Omental fat pad (tissue), 4 donors: ENCODE measurements at places on chromosomes 4 and X.

- no peak for DNase-seq
These were observed 33.2 kb upstream of the ARMCX4 start for GRCh38 chrX:101452056-101452455.

- no peak for DNase-seq
These were observed 14.1 kb downstream of the CTBP1 start for GRCh38 chr4:1234811-1235292.

DNA sequence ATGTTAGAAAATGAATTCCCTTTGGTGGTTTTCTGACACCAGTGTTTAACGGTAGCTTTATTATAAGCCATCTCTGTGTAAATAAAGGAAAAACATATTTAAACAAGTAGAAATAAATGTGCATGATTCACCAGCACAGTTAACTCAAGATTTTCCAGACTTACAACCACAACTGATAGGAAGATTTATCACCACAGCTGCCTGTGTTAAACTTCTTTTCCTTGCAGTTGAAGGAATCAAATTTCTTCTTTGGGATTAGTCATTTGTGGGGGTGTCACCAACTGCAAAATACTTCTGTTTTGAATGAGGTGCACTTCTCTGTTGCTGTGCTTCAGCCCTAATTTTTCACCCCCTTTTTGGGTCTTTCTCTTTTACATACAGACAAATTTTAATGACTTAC, 128.1 kb upstream of the STK26 start:
- DNase-seq = no peak

GRCh38 chr4:98794565-98795205, 134.2 kb downstream of the EIF4E start:
- no peak for DNase-seq

DNA sequence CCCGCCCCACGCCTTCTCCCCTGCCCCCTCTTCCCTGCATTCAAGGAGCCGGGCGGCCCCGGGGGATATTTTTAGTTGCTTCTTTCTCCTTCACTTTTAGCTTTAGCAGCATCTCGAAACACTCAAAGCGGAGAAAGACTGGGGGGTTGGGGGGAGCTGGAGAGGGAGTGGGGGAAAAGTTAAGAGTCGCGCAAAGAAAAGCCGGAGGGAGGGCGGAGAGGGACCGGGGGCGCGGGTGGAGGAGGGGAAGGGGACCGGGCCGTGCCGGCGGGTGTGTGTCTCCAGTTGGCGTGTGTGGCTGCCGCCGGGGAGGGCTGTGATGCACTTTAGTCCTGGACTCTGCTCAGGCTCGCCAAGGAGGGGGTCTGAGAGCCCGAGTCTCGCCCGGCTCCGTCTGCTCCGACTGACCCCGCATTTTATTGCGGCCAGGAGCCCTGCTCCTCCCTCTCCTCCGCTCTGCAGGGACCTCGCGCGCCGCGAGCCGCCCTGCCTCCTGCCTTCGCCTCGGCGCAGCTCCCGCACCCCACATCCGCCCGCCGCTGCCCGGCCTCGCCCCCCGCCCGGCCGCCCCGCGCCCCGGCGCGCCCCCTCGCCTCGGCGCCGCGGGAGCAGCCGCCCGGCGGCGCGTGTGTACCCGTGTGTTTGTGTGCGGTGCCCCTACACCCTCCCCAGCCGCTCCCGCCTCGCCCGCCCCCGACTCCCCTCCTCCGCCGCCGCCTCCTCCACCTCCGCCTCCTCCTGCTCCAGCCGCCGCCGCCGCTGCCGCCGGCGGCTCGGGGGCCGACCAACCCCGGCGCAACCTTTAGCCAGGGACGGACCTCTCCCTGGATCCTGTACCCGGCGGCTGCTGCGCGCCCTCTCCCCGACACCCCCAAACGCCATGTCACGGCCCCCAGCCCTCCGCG, 1.4 kb downstream of the ZNF827 start:
- DNase-seq = no peak

DNA sequence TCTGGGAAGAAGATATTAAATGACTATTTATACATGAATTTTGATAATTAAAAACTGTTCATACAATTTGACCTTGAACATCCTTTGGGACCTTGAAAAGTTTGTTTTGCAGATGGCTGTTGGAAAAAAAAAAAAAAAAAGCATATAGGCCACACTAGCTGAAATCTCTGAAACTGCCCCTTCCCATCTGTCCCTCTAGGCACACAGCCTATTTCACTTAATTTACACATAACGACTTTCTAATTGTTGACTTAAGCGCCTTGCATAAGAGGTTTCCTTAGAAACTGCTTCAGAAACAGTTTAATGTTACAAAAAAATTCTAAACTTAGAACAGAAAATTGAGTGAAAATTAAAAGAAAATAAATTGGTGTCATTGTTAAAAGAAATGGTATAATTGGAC, 131.0 kb downstream of the COX18 start:
- DNase-seq = no peak

GRCh38 chrX:36640232-36640631, 367.9 kb upstream of the FAM47C start:
- no peak for DNase-seq

DNA sequence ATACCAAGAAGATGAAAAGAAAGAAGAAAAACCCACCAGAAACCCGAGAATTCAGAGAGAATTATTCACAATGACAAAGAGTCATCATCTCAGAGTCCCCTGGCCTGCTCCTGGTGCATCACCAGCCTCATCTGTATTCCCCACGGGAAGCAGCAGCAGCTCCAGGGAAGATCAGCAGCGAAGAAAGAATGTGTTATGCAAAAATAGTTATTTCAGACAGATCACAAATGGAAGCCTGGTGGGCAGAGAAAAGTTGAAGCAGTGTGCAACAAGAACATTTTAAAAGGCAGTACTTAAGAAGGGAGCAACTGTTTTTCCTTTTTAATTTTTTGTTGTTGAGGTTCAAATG, 189.2 kb downstream of the PPP3CA start:
- no peak for DNase-seq

DNA sequence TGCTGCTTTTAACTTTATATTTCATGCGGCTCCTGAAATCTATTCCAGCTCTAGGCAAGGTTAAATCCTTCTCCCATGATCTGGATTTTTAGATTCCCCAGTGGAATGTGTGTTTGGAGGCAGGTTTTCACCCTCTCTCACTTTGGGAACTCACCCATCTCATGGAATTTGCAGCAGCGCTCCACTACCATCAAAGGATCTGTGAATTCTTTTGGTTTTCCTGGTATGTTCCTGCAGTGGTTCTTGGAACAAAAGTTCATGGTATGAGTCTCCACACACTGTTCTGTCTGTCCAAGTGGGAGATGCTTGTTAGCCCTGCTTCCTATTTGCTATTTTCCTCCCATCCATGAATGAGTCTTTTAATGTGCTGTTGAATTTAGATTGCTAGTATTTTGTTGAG, 14.0 kb downstream of the APOOL start:
- DNase-seq = no peak

- DNase-seq = no peak
These were observed 70.5 kb upstream of the HGFAC start for GRCh38 chr4:3371033-3372001.

DNA sequence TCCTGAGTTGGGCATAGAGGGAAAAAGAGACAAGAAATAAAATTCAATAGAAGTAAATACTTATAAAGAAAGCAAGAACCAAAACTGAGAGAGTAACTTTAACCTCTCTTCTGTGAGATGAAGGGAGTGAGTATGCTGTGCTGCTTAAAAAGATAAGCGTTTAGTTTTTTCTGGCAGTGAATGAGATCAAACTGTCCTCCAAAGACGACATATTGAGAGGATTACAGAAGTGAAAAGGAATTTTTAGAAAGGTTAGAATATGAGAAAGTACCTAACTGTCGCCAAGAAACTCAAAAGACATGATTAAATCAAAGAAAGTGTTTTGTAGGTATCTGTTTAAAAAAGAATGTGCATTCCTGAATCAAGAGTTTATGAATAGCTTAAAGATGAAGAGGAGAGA, 16.0 kb downstream of the GAB1 start:
- no peak for DNase-seq

DNA sequence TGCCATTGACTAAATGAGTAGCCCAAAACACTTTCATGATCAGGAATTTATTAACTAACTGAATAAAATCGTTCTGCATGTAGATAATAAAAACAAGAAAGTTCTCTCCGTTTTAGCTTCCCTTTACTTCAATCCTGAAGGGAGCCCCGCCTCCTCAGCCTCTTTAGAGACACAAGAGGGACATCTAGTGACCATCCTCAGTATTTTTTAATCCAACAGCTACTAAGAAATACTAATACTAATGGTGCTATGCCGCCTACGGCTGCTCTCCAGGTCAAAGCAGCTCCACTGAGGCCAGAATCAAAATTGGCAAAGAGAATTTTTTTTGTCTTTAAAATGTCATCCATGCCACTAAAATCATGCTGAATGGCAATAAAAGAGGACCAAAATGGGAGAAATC, 3.2 kb upstream of the PCDH19 start:
- DNase-seq = no peak

- DNase-seq = no peak
These were observed 104.6 kb downstream of the ANAPC4 start for GRCh38 chr4:25481648-25482047.

GRCh38 chrX:110167952-110168451, 149.9 kb downstream of the AMMECR1 start:
- no peak for DNase-seq

DNA sequence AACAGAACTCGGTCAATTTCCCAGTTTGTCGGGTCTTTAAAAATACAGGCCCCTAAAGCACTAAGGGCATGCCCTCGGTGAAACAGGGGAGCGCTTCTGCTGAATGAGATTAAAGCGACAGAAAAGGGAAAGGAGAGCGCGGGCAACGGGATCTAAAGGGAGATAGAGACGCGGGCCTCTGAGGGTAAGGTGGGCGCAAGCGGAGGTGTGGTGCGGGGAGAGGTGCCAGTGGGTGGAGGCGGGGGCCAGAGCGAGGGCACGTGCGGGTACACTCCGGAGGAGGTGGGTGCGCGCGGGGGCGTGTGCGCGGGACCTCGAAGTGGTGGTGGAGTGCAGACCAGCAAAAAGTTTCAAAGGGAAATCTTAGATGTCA, 787 bp upstream of the TET2 start:
- no peak for DNase-seq

DNA sequence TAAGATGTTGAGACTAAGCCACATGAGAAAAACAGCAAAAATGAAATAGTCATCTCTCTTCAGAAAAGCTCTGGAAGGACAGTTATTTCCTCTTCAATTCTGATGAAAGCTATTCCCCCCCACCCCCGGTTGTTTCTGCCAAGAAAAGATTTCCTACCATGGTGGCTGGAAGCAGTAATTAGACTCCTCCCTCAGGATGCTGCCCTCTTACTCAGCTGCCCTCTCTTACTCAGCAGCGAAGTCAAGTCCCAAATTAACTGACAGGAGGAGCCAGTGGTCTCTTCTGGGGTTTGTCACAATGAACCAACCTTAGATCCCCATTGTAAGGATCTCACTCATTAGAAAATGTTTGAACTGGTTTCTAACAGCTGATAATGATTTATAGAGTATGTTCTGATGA, 38.0 kb downstream of the GPM6B start:
- DNase-seq = no peak

DNA sequence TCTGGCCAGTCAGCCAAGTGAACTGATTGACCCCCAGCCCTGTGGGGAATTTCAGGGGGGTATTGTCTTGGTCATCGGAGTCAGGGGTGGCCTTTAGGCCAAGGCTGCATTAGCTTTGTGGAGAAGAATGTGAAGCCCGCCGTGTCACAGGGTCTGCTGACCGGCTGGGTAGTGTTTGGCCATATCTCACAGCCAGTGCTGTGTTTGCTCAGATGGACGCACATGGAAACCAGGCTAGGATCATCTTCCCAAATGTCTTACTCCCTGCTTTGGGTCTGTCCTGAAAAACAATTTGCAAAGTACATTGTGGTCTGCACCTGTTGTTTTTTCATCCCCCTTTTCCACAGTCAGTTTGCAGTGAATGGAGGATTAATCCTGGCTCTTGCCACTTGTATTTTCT, 13.0 kb downstream of the TMEM164 start:
- no peak for DNase-seq

- DNase-seq = no peak
These were observed 427.9 kb downstream of the SPRY1 start for GRCh38 chr4:123824524-123824923.

- DNase-seq = no peak
These were observed 34.2 kb downstream of the TSC22D3 start for GRCh38 chrX:107741404-107741790.
